ENCODE measurements at places on chromosomes 12 and 14.
A peak's percentile ranks its signal among the peaks of the same experiment; 100 is the strongest.

DNA sequence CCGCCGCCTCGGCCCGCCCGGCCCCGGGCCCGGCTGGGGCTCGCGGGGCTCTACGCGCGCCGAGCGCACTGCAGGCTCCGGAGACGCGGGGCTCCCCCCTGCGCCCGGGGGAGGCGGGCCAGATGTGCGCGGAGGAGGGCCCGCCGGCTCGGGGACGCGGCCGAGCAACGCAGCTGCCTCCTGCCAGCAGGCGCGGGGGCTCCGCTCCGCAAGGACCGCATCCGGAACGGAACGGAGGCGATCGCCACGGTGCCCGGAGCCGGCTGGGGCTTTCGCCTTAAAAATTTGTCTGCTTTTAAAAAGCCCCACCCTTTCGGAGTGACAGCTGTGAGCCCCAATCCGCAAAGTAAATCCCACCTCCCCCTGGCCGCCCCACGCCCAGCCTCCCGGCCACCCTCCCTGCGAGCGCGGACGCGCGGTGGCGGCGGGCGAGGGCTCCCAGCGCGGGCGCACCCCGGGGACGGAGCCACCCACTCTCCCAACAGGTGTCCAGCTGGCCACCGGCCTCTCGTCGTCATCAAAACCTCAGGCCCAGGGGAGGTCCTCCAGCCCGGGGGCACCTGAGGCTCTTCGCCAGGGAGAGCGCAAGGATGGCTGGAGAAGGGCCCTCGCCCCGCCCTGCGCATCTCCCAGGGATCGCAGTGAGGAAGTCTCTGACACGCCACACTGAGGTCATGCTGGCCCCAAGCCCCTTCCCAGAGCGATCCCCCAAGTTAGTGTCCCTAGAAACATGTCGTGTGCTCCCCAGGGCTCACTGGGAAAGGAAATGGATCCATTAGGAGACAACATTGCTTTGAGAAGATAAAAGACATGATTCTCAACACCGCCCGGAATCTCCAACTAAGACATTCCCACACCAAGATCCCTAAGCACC lies at the start of gene TMEM132D:
Gene TMEM132D (minus strand): TSS at position 70 of the 874 bp plus-strand sequence.
- no peak for DNase-seq

DNA sequence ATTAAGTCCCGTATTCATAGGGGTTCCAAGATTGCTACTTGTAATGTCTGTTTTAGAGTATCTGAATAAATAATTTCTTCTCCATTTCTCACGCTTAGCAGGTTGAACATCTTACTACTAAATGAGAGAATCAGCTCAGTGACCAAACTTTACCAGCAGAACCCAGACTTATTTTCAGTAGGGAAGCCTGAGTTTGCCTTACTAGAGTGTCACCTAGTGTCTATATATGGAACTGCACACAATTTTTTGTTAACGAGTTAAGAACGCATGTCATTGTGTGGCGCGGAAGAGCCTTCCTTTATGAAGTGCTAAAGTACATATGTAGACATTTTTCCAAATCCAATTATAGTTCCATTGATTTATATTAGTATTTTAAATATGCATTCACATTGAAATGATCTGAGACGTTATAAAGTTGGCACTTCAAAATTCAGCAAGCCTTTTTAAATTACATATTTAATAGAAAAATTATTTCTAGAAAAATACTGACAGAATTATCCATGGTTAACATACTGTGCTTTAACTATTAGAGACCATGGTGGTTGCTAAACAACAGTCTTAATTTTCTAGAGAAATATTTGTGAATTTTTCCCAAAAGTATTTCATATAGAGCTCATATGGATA lies 88.3 kb downstream of the RPS29 start:
- DNase-seq: peak; percentile 32

DNA sequence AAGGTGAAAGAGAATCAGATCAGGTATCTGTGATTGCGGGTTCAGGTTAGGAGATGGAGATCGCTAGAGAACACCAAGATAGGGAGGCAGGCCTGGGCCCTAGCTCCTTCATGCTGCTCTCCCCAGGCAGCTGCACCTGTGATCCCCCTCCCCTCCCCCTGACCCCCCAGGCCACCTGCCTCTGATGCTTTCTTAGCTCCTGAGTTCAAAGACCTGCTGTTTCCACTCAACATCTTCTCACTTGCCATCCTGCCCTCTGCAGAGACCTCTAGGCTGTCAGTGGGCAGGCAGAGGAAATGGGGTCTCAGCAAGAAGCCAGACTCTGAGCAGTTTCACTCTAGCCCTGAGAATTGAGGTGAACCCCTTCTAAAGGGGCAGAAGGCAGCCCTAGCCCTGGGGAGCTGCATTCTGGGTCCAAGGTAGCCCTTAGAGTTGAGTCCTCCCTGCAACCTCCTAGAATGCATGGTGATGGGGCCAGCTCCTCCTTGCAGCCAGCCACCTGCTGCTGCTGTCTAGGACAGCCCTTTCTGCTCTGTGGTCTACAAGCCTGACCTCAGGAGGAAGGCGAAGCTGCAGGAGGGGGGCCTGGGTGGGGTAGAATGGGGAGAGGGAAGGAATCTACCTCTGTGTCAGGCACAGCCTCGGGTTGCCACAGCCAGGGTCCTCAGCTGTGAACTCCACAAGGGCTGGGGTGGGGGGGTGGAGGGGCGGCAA lies 6.4 kb upstream of the SLC48A1 start:
- no peak for DNase-seq

DNA sequence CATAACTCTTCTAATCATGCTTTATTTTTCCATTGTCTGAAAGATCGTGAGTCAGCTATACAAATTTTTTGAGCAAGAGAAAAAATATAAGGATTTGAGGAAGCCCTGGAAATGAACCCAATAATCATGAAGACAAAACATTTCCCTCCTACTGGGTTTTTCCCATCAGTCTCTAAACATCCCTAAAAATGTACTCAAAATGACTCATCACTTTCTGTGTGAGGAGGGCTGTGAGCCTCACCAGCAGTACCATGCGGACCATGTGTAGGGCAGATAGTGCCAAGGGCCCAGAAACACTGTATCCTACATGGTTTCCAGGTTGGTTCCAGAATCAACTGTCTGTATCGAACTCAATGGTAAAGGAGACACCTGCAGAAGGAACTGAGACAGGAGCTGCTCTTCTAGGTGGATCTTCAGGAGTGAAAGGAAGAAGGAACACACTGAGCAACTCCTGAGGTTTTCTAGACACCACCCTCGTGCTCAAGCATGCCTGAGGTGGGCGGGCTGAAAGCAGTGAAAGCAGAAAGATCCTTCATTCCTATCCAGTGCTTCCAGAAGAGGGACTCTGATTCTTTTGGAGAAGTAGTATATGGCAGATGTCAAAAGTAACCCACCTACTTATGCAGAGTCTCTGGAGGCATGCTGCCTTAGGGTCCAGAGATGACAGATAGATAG lies 48.6 kb upstream of the RHOJ start:
- DNase-seq: peak; percentile 90

DNA sequence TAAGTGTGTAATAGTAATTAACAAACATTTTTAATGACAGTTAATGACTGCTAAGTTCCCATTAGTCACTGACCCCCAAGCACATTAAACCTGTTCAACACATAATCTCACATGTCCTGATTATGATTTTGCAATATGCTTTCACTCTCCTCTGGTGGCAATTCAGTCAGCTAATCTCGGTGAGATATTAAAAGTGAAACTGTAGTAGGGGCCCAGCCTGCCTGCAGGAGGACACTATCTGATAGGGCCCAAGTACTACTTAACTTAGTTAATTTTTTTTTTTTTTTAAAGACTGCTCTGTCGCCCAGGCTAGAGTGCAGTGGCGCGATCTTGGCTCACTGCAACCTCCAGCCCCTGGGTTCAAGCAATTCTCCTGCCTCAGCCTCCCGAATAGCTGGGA lies 48.8 kb downstream of the CIT start:
- DNase-seq: no peak

DNA sequence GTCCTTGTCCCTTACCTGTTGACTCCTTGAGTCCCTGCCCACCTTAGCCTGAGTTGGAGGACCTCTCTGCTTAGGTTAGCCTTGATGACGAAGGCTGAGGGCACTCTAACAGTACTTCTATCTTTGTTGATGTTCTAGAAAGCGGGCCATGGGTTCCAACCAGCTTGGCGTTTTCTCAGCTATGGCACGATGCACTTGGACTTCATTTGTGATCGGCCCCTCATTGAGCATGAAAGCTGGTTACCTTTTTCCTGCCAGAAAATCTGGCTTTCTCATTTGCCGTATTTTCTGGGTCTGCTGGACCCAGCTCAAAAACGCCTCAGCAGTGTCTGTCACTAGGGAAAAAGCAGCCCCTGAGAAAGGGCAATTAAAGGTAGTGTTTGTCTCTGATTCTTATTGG lies 290.8 kb downstream of the EMP1 start:
- DNase-seq: no peak

GRCh38 chr14:29857551-29857950 lies 70.1 kb downstream of the PRKD1 start:
- DNase-seq: no peak

DNA sequence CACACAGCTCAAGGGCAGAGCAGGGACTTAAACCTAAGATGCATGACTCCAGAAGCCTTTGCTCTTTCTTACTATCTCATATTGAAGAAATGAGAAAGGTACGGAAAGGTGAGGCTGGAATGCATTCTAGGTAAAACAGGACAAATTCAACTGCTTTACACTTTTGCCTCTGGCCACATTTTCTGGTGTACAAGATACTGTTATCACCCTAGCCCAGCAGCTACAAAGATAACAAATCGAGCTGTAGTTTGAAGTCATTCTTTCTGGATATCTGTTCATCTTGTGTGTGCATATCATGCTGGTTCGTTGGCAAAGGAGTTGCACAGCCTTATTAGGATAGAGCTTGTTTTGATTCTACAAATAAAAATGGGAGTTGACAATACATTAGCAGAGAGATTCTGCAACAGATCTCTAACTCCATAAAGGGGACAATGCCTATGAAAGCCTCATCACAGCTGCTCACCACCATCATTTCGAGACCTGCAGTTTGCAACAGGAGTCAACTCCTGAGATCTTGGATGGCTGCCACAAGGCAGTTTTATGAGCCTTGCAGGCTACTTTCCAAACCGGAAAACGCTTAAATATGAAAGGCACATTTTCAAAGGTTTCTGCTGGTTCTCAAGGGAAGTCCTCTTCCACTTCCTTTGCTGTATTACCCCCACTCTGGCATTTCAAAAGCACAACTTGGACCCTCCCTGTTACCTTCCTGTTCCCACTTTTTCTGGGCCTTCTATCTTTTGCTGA lies 64.9 kb downstream of the STXBP6 start:
- peak; percentile 60 for DNase-seq

DNA sequence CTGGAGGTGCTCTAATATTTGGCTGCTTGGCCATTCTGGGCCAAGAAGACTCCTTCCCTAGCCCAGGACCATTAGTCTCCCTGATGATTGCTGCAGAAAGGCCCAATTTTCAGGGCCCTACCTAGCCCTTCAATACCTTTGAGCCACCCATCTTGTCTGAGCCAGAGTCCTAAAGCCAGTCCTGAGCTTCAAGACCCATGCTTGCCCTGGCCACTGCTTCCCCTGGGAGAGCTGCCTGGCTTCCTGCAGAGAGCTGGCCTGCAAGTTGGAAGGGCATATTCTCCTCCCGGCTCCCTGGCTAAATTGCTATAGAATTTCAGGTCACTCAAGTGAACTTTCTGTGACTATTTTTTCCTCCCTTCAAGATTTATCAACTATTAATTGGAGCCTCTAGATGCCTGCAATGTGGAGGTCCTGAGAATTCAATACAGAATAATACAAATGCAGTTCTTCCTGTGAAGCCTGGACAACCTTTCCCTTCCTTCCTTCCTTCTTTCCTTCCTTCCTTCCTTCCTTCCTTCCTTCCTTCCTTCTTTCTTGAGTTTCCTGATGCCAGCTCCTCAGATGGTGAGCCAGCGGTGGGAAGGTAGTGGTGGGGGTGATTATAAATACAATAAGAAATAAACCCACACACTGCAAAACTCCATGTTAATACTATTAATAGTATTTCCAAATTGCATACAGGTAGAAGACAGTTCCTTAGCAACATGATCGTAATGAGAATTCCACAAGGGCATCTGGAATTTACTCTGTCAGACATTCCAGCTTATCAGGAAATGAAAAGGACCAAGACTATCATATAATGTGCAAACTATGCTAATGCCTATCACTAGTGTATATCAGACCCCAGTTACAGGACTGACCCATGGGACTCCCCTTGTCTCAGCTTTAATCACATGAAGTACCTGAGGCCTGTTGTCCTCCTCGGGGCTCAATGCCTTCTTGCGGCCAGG lies 108.1 kb downstream of the ZFP36L1 start:
- peak; percentile 50 for DNase-seq

GRCh38 chr12:24615967-24616411 lies 332.9 kb downstream of the BCAT1 start:
- DNase-seq: peak; percentile 86

- DNase-seq: no peak
Measured at GRCh38 chr14:36746872-36747271, 85.2 kb downstream of the PAX9 start.

Data from NCI-H226 (cell line).